NCI-H1092 treated with DMSO at 0.1 percent for 48 hours (cell line): ENCODE measurements at places on chromosomes 6 and 20.

DNA sequence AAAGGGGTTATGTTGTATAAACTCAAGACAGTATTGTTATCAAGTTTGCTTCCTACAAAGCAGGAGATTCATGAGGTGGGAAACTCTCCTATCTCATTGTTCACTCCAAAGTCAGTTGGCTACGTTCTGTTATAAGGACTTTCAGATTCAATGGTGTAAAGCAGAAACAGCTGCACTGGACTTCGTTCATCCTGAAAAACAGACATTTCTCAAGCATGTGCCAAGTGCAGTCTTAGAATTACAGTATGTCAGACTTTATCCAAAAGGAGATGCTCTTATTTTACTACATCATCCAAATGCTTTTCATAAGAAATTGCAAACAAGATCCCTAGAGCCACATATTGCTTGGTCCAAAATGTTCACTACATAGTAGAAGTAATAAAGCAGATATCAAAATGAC, 14.9 kb downstream of the COL21A1 start:
- DNase-seq, result no peak

DNA sequence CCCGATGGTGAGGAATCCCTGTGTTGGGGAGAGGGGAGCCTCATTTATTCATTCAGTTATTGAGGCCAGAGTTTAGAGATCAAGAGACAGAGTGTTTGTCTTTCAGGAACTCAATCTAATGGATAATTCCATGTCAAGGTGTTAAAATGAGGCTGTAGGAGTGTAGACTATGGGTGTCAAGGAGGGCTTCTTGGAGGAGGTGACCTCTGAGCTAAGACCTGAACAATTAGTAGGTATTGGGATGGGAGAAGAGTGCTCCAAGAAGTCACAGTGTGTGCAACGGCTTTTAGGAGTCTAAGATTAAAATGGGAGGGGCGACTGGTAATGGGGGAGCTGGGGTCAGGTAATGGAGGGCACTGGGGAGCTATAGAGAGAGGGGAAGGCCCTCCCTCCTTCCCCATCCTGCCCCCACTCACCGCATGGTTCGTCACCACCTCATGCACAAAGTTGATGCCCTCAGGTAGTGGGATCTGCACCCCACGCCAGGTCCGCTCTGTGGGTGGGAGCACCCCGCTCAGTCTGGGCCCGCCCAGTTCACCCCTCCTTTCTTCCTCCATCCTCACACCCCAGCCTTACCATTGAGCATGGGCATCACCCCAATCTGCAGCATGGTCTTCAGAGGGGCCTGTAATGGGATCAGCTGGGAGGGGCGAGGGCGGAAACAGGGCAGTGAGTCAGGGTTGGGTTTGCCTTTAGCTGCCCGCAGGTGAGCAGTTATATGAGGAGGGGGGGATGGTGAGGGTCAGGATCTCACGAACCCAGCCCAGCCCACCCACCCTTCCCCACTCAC, 8.1 kb downstream of the CTSA start:
- DNase-seq, result no peak

GRCh38 chr6:90179190-90180169, 117.2 kb downstream of the BACH2 start:
- no peak for DNase-seq

- DNase-seq, result no peak
These were observed 48.8 kb downstream of the DST start for GRCh38 chr6:56593801-56594318.

DNA sequence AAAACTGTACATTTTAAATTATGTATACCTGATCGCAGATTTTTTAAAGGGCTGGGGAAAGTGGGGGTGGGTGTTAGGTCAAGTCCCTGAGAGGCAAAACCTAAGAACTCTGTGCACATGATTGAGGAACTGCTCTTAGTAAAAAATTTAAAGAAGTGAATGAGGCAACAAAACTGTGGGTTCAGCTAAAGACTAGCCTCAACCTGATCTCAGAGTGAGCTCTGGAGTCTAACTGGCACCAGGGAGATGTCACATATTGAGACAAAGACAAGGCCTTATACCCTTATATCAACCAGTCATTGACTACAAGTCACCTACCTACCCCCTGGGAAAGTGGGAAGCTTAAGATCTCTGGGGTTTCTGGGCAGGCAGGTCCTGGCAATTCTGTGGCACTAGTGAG, 27.4 kb upstream of the RUNX2 start:
- no peak for DNase-seq

GRCh38 chr6:126504792-126505191, 164.9 kb downstream of the CENPW start:
- DNase-seq, result no peak

- no peak for DNase-seq
These were observed 2.4 kb upstream of the MDGA1 start for GRCh38 chr6:37699887-37700619.

DNA sequence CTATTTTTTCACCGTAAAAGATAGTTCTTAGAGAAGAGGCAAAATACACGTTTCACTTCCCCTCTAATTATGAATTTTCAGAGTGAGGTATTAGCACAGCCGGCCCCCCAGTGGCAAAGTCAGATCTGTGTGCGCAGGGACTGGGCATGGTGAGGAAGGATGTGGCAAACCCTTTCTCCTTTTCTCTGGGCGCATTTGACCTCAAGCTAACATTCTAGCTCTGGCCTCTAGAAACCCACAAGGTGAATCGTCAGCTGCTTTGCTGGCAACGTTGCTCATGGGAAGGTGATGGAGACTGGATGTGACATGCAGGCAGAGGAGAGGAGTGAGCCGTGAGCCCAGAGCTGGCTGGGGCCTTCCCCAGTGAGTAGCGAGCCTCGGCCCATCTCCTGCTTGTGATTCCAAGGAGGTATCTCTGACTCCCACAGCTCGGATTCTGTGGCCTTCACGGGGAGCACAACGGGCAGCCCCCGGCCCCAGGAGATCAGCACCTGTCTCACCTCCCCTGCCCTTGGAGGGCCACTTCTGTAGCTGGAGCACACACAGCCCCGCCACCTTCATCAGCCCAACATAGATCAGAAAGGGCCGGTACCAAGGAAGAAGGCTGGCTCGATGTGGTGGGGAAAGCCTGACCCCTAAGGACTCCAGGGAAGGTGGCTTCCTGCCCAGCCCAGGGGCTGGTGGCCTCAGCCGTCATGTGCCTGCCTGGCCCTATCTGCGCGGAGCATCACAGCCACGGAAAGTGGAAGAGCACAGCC, 152.8 kb downstream of the TAF4 start:
- DNase-seq, result no peak

GRCh38 chr20:12161734-12162133, 244.0 kb downstream of the BTBD3 start:
- DNase-seq, result no peak

- no peak for DNase-seq
These were observed 39.0 kb downstream of the TPD52L1 start for GRCh38 chr6:125192610-125192930.

DNA sequence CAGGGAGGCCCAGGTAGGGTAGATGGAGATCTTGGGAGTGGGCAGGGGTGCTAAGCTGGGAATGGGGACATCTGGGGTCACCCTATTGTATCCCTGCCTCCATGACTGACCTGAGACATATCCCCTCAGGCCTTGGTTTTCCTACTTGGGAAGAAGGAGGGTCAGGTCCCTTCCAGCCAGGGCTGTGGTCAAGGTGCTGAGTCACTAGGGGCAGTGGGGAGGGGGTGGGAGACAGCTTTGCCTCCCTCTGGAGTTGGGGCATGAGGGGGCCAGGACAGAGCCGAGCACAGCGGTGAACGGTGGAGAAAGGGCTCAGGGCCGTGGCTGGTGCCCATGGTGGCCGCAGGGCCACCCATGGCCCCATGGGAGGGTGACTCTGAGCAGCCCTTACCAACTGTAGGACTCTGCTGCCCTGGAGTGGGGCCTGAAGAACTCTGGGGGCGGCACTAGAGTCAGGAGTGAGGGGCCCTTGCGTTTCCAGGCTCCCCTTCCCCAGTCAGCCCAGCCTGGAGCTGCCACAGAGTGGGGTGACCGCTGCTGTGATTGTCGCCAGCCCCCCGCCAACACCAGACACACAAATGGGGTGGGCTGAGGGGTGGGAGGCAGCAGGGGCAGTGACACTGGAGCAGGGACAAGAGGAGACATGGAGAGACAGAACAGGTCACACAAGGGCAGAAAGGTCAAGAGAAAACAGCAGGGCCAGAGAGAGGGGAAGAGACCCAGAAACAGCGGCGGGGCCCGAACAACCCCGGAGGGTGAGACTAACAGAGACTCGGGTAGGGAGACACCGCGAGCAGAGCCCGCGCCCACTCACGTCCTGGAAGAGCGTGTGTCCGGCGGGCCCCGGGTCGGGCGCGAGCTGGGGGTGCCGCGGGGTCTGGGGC, 576 bp downstream of the NECAB3 start:
- peak; percentile 57 for DNase-seq

DNA sequence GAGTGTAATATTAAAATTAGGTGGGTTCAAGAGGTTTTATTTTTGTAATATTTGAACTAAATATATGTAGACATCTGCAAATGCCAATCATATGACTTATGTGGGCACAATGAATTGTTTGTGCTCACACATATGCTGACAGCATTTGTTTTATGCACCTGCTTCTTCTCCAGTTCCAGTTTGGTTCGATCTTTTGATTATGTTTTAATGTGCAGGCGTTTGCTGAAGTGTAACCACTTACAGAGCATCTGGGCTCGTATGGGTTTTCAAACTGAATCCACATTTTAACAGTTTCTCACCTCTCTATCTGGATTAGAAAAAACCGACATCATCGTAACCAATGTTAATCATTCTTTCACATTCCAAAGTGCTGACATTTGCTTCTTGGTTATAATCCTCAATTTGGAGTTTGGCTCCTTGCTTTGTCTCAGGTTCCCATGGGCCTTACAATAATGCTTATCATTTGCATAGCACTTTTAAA, 129.1 kb upstream of the SPACA1 start:
- DNase-seq, result peak; percentile 59

GRCh38 chr6:47042275-47042791, at the start of gene ADGRF1:
Gene ADGRF1 (minus strand): TSS chr6:47042332. CDS start chr6:47029061, 13,271 bp downstream.
- no peak for DNase-seq

GRCh38 chr6:136501096-136501495, 49.1 kb downstream of the MAP7 start:
- DNase-seq, result no peak

DNA sequence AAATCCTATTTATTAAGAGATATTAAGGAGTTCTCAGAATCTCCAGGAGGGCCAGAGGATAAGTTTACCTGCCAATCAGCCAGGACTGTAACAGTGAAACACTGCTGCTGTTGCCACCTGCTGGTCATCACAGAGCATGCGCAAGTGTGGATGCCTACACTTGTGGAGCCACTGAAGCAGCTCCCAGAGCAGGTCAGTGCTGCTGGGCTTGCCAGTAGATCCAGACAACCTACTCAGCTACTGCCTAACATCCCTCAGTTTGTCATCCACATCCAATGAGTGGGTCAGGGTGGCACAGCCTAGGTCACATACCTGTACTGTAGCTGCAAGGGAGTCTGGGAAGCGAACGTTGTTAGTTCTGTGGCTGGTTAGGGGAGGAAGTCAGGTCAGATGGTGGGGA, 18.3 kb upstream of the NHSL1 start:
- DNase-seq, result no peak

DNA sequence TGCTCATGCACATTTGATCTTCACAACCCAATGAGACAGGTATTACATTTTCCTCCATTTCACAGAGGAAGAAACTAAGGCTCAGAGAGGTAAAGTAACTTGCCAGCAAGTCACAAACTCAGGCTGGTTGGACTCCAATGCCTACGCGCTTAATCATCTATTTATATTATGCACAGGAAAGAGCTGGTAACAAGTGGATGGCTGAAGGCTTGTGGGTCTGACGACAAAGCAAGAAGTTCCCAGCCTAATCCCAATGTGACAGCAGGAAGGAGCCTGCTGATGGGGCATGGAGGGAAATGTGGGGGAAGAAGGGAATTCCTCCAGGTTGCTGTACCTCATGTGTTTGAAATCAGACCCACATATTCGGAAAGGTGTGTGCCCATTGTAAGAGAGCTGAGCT, 3.9 kb downstream of the CDH22 start:
- no peak for DNase-seq

DNA sequence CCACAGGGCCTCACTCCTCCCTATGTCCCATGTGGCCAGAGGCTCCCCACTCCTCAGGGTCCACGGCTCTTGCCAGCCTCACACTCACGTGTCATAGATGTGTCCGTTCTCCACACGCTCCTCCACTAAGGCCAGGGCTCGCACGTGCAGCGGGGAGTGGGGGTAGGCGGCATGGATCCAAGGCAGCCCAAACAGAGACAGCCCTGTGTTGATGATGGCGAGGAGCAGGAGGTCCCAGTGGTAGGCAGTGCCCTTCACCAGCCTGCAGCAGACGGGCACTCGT, 10.3 kb downstream of the SLC4A11 start:
- no peak for DNase-seq

DNA sequence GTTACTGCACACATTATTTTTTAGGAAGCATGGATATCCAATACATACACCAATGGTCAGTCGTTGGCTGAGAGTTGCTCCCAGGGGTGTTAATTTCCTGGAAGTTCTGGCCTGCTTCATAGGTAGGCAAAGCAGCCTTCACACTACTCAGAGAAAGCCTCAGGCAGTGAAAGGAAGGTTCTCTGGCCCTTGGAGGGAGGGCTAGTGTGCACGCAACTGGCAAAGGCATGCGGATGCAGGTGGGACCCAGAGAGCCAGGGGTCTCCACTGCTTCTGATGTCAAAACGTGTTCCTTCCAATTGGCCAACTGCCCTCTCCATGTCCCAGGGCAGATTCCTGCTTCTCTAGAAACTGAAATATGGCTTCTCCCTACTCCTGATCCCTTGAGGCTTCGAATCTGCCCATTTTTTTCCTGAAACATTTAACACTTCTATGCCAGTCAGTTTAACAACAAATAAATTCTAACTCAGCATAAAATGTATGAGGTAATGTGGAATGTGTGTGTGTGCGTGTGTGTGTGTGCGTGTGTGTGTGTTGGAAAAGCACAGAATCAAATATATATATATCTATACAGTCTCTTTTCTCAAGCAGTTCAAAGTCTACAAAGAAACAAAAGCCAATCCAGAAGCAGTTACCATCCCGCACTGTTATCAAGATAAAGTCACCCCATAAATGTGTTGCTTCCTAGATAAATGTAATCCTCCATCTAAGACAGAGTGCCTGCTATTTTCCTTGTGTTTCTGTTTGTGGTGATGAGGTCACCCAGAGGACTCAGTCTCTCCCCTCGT, 94.0 kb upstream of the HIVEP1 start:
- peak; percentile 34 for DNase-seq

DNA sequence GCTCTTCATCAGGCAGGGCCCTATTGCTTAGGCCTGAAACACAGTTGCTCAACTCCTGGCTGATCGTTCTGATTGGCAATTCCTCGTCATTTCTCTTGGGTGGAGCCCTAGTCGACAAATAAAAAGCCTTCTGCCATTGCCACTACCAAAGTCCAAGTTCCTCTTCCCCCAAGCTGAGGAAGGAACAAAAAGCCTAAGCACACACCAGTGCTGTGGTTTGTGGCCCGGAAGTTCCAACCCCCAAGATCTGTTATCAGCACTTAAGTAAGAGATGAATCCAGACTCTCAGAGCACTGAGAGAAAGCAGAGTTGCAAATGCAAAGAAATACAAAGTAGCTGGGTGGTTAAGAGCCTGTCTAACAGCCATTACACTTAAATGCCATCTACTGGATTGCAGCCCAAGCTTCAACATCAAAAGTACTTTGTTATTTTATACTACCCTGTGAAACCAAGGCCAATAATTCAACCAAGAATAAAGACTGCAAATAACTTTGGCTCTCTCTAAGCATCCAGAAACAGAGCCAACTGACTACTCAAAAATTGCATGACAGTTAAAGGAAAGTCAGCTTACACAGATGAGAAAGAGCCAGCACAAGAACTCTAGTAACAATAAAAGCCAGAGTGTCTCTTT, 1024.0 kb downstream of the GRIK2 start:
- no peak for DNase-seq

GRCh38 chr6:108024427-108025073, 50.0 kb downstream of the OSTM1 start:
- no peak for DNase-seq
